ENCODE measurements at places on chromosomes 11 and 22.

- no peak for DNase-seq
These were observed 125.3 kb downstream of the MPPED1 start for GRCh38 chr22:43537019-43537585.

DNA sequence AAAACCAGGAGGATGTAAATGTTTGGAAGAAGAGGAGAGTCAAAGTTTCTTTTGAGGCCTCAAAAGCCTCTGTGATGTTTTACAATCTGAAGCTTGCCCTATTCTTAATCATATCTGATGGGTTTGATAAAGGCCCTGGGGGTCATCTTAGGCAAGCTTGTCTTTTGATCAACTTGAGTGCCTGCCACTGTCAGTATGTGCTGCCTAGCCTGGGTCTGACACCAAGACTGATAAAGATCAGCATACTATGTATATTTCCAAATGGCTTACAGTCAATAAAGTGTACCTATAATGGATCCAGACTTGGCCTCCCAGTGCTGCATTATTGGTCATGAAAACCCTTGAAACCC is 12.7 kb downstream of the EHF start:
- no peak for DNase-seq

DNA sequence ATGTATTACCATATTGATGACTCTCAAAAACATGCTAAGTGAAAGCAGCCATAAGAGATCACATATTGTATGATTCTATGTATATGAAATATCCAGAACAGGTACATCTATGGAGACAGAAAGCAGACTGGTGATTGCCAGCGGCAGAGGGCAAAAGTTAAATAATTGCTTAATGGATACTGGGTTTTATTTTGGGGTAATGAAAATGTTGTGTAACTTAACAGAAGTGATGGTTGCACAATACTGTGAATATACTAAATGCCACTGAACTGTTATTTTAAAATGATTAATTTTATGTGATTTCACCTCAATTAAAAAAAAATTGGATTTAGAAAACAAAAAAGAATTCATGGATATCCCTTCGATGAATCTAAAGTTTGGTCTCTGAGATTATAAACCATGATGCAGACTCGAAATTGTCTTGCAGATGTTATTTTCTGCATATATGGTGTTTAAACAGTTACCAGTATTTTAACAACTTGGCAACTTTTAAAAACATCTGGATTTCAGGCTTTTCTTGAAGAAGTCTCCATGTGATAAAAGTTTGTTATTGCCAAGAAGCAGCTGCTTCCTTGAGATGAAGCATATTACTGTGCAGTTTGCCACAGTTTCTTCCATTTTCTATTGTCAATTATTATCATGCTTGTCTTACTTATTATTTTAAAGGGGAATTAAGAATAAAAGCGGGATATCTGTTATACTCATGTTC is 38.1 kb downstream of the LARGE2 start:
- no peak for DNase-seq

DNA sequence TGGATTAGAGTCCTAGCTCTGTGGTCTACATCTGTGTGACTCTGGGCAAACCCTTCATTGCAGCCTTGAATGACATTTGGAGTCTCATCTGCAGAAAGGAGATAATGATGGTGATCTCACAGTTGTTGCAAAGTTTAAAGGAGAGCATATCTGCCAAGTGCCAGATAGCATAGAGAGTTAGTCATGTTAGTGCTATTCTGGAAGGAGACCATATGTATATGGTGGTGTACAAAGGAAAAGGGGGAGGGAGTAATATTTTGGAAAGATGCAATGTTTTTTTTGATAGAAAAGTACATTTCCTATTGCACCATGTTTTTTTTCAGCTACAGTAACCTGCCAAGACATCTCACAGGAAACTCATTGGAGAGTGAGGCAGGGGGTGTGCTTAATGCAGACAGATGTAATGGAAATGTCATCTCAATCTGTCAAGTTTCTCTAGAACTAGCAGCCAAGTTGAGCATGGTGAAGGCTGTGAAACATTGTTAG is 92.1 kb upstream of the NARS2 start:
- no peak for DNase-seq

DNA sequence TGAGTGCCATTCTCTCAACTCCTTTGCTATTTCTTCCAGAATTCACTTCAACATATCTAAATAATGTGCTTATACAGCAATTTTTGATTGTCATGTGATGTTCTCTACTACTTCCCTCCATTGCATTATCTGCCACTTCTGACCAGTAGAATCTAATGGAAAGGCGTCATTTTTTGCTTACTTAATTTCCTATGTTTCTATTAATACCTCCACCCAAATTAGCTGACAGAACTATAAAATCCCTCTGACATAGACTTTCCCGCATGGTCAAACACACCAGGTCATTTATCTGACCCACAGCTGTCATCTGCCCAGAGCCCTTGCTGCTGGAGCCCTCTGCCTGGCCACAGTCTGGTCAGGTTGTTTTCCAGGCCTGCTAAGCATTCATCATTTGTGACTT is 258.6 kb upstream of the NARS2 start:
- DNase-seq = no peak

GRCh38 chr11:39149214-39149613 is 2310.2 kb downstream of the LRRC4C start:
- no peak for DNase-seq

GRCh38 chr22:22811016-22812009 is 76.3 kb upstream of the IGLL5 start:
- no peak for DNase-seq

- peak; percentile 81 for DNase-seq
These were observed 91.6 kb downstream of the STIM1 start for GRCh38 chr11:3947061-3947460.

GRCh38 chr22:40409613-40410113 is 39.3 kb downstream of the SGSM3 start:
- no peak for DNase-seq

Data from CD4-positive, alpha-beta T cell treated with Interleukin-12 subunit alpha and Interleukin-12 subunit beta, for 1 hour (primary cell).